Activated CD8-positive, alpha-beta memory T cell treated with anti-CD3 and anti-CD28 coated beads for 1 hour (primary cell): ENCODE measurements at places on chromosomes 2 and 18.

DNA sequence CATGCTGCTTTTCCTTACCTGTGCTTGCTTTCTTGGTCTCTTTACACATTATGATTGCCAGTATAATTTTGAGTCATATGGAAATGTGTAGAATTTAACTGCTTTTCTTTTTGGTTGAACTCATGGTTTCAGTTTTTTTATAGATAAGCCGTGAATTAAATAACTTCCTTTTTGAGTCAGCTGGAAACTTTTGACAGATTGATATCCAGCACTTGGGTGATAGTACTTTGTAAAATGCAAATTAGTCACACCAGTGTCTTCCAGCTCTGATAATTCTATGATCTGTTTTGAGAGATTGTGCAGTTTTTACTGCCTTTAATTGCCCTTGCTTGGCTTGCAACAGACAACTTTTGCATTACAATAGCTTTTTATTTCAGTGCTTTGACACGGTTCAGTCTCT is 86.4 kb downstream of the NCOA1 start:
- no peak for DNase-seq

DNA sequence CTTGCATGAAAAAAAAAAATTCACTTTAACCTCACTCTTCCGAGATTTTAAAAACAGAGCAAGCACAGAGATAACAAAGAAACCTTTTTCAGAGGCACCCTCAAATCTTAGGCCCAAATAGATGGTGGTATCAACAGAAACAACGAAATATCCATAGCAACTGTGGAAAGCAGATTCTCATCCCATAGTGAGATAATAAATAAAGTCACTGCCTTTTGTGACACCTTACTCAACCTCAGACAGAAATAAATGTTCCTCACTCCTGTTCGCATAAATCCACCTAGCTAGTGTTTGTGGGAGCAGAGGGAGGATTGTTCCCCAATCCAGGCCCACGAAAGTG is 60.9 kb upstream of the RTN4 start:
- no peak for DNase-seq

DNA sequence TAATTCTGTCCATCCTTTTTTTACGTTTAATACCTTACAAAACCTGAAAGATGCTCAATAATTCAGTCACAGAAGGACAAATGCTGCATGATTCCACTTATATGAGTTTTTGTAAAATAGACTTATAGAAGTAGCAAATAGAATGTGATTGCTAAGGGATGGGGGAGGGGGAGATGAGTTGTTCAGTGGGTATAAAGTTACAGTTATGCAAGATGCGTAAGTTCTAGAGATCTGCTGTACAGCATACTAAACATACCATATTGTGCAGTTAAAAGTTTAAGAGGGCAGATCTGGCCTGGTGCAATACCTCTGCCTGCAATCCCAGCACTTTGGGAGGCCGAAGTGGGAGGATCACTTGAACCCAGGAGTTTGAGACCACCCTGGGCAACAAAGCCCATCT is 78.8 kb downstream of the TET3 start:
- no peak for DNase-seq

- DNase-seq, result no peak
These were observed 10.4 kb downstream of the CHST10 start for GRCh38 chr2:100407073-100407472.

GRCh38 chr2:240651185-240651584 is 25.9 kb downstream of the GPR35 start:
- DNase-seq, result no peak

GRCh38 chr2:69437751-69438154 is 518 bp upstream of the NFU1 start:
- DNase-seq, result no peak

DNA sequence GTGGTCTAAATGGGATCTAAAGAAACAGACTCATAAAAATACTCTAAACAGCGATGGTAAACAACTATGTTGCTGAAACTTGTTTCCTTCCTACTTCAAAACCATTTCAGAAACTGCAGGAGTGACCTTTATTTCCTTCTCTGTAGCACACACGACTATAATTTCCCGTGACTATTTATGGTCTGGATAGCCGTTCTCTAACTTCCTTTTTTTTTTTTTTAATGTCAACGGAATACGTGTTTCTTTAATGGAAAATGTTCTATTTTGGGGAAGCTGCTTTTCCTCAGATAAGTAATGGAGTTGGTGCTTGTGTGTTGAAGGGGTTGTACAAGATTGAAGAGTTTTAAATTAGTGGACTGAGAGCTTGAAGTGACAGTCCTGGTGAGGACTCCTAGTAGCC is 224.1 kb downstream of the PHLPP1 start:
- no peak for DNase-seq

GRCh38 chr2:100857915-100858314 is 38.0 kb downstream of the NPAS2 start:
- no peak for DNase-seq

DNA sequence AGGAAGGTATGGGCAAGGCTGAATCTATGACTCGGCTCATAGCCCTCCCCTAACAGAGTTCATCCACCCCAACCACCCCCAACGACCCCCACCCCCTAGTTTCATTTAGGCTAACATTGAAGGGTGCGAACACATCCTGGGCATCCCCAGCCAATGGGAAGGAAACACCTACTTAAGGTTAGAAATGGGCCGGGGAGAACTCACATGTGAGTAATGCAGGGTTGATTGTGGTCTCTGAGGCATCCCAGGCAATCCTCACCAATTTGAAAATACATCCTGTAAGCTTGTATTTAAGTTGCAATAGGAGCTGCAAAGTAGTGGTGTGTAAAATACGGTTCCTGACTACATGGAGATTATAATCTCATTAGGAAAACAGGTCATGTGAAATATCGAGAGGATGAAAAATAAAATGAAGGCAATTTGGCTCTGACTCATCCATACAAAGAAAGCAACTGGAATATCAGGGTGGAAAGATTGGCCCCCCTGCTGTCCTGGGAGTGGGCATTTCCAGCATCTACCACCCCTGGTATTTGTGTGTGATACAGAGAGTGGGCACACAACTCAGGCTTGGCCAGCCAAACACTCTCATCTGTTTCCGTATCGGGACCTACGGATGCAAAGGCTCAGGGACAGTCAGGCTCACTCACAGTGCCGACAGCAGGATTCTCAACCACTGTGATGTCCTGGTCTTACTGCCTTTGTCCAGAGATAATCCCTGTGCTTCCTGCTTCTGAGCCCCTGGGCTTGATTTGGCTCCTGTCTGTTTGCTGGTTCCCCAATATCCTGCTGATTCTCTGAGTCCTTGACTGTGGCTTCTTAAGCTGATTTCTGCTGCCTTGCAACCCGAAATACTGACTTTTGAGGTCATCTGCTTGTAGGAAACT is 90.0 kb upstream of the NCKAP5 start:
- DNase-seq, result no peak

DNA sequence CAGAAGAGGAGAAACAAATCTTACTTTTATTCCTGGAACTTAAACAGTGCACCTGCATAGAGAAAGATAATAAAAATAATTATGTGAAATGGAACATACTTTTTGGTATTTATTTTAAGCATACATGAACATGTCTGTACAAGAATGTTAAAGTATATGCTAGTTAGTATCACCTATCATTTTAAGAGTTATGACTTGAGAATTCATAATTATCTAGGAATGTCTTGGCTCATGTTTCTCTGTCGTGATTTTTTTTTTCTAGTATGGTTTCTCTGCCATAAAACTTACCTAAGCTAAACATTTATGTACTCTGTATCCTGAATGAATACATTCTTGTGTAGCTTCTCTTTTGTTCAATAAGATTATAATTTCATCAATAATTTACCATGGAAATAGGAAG is 4.2 kb downstream of the SERPINB7 start:
- no peak for DNase-seq

- DNase-seq, result no peak
These were observed 193.1 kb downstream of the L3MBTL4 start for GRCh38 chr18:6221602-6222014.

- DNase-seq, result no peak
These were observed 3.6 kb upstream of the RAB31 start for GRCh38 chr18:9704233-9705118.

DNA sequence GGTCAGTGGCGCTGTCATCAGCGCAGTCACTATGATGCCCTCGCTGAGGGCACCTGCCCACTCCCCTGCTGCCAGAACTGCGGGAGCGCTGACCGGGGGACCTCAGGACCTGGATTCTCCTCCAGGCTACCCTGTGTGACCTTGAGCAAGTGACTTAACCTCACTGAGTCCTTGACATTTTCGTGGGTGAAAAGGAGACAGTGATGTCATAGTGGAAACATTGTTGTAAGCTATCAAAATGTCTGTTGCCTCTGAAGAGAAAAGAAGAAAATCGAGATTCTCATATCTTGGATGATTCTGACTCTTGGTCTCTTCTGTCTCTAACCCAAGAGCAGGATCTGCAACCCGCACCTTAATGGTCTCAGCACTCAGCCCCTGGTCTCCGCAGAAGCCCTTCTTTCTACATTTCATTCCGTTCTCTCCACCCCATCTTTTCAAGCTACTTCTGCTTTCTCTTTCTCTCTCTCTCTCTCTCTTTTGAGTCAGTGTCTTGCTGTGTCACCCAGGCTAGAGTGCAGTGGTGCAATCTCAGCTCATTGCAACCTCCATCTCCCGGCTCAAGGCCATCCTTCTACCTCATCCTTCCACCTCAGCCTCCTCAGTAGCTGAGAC is 978 bp upstream of the TUBA4A start:
- DNase-seq, result no peak

DNA sequence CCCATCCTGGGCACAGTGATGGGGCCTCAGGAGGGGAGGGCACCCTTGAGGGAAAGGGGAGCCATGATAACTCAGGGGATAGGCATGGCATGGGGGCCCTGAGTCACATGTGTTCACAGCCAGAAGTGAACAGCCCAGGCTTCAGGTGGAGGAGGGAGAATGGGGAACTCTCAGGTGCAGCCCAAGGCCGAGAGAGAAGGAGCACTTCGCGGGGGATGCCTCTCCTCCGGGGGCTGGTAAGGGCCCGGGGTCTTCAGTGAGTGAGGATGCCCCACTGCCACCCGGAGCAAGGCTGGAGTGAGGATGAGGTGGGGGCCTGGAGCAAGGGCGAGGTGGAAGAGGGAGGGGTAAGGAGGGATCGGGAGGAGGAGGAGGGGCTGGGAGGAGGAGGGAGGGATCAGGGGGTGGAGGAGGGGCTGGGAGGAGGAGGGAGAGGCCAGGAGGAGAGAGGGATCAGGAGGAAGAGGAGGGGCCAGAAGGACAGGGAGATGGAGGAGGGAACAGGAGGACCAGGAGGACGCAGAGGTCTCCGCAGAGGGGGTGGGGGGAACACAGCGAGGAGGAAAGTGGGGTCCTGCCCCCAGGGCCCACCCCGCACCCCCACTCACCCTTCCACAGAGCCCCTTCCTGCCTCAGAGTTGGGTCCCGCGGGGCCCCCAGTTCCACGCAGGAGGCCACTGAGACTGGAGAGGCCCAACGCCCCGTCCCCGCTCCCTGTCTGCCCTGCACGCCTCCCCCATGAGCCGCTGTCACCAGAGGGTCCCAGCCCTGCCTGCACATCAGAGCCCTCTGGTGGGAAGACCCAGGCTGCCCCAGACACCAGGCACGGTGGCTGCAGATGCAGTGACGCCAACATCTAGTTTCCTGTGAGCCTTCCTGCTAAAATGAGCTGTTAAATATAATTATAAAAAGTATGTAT is 42.8 kb downstream of the RAMP1 start:
- no peak for DNase-seq

- no peak for DNase-seq
These were observed 784.1 kb upstream of the FANCL start for GRCh38 chr2:59025157-59025757.

GRCh38 chr2:200159357-200159707 is 147.2 kb upstream of the SPATS2L start:
- DNase-seq, result no peak

DNA sequence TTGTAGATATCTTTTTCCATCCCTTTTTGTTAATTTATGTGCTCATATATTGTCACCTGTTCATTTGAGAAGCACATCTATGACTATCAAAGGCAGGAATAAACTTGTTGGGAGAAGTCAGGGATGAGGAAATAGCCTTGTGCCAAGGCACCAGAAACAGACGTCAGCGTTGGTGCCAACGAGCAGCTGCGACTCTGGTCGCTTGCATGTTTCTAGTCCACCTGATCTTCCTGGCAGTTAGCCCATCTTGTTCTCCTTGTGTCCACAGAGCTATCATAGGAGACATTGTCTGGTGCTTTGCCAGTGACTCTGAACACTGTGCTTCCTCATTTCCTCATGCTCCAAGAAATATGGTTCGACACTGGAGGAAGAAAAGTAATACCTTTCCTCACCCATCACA is 374.4 kb downstream of the PTPRM start:
- DNase-seq, result no peak

DNA sequence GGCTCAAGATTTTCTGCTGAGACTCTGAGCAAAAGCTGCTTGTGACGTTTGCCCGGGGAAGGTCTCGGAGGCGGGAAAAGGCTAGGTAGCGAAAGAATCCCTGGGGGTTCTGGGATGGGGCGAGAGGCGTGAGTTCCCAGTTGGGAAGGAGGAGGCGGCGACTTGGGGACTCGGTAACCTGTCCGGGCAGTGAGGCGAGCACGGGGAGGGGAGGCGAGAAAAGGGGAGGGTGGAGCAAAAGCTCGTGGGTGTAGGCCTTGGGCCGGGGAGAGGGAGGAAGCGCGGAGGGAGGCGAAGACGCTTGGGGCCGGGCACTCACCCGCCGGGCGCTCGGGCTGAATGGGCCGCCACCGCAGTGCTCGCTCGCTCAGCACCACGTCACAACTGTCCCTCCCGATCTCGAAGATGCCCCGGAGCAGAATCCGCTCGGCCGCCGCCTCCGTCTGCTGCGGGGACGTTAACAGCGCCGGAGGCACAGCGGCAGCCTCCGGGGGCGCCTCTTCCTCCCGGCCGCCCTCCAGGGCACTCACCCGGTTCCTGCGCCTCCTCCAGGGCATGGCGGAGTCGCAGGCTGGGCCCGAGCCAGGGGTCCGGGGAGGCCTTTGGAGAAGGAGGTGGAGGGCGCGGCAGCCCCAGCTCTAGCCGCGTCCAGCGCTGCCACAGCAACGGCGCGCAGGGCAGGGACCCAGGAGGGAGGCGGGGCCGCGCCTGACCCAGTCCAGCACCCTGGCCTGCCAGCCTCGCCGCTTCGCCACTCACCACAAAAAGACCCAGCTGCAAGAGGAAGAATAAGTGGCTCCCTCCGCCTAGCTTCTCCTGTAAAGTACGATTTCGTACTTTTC is at the start of gene CERKL:
CERKL (minus strand) TSS at position 656 of the 842 bp plus-strand sequence; CDS start at position 557, 99 bp downstream.
- no peak for DNase-seq

DNA sequence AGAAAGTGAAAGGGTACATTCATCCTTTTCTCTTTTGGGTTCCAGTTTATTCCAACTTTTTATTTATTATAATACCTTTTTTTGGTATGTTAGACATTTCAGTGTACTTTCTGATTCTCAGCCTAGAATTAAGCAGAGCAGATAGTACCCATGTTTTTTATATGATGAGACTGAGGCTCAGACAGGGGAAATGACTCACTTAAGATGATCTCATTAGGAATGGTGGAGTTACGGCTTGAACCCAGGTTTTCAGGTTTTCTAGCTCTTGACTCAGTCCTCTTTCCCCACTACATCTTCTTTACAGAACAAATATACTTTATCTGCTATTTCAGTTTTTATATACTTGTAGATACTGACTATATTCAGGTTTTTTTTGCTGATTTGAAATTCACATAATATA is 51.7 kb upstream of the OTX1 start:
- DNase-seq, result no peak

- DNase-seq, result no peak
These were observed 32.8 kb downstream of the TCF7L1 start for GRCh38 chr2:85166021-85166420.

GRCh38 chr2:10375570-10376281 is 72.4 kb downstream of the ODC1 start:
- DNase-seq, result no peak

- DNase-seq, result no peak
These were observed 58.5 kb upstream of the MAP4K4 start for GRCh38 chr2:101638817-101639605.
